ENCODE measurements at places on chromosomes 1 and 21.

DNA sequence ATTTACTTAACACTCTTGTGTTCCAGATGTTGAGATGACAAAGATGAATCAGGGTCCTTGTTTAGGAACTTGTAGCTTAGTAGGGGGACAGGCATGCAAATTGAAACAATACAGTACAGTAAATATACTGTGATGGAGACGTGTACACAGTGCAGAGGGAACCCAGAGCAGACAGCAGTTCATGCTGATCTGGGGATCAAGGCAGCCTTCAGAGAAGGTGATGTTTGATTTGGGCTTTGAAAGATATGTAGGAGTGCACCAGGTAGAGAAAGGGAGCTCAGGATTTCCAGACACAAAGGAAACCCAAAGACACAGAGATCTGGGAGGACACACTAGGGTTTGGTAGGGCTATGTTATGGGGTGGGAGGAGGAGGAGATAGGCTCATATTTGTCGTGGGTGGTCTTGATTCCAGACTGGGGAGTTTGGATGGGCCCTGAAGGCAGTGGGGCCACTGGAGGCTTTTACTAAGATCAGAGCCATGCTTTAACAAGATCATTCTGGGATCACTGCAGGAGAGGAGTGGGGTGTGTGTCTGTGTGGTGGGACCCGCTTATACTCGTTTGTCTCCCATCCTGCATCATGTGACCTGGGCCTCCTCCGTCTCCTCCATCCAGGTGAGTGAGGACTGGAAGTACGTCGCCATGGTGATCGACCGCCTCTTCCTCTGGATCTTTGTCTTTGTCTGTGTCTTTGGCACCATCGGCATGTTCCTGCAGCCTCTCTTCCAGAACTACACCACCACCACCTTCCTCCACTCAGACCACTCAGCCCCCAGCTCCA is 7.8 kb downstream of the CHRNB2 start:
- no peak for DNase-seq

- no peak for DNase-seq
Observed at GRCh38 chr1:241950390-241950789, 7.2 kb upstream of the BECN2 start.

DNA sequence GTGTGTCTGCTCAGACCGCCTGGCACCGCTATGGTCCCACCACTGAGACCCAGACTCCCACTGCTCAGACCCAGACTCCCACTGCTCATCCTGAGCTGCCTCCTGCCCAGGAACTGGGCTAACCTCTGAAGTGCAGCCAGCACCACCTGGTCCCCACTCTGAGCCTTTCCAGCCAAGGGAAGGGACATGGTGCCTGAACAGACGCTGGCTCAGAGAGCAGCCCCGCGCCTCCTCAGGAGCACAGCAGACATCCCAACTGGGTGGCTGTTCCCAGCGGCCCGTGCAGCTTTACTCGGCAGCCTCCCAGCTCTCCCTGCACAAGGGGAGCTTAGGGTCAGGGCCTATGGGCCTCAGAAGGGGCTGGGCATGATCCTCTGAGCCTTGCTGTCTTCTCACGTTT is 27.8 kb upstream of the CNTN2 start:
- no peak for DNase-seq

GRCh38 chr1:16095447-16095846 is 22.0 kb upstream of the FAM131C start:
- DNase-seq: no peak

GRCh38 chr1:147156642-147157041 is 15.6 kb downstream of the PRKAB2 start:
- DNase-seq: no peak

DNA sequence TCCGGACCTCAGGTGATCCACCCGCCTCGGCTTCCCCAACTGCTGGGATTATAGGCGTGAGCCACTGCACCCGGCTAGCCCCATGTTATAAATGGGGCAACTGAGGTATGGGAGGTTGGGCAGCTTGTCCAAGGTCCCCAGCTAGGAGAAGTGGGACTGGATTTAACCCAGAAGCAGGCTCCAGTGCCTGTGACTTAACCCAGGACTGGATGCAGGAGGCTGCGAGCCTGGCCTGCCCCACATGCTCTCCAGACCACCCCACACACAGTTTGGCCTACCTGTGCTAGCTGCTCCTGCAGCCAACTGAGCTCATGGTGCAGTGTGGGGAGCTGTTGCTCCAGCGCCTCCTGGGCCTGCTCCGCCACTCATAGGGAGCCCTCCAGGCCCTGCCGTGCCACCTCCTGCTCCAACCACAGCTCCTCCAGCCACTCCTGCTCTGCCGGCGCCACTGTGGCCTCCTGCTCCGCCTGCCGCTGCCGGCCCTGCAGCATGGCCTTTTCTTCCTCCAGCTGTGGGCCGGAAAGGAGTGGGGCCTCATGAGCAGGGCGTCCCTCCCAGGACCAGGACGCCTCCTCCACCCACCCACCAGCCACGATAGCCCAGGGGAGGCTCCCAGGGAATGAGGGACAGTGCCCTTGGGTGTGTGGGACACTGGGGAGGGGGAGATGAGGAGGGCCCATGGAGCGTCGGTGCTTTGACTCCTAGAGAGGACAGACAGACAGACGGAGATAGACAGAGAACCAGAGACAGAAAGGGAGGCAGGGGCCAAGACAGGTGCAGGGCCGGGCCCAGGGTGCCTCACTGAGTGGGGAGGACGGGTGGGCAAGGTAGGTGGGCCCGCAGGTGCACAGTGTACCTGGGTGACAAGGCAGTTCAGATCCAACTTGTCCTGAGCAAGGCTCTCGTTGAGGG is 12.4 kb upstream of the NBPF1 start:
- DNase-seq: no peak

DNA sequence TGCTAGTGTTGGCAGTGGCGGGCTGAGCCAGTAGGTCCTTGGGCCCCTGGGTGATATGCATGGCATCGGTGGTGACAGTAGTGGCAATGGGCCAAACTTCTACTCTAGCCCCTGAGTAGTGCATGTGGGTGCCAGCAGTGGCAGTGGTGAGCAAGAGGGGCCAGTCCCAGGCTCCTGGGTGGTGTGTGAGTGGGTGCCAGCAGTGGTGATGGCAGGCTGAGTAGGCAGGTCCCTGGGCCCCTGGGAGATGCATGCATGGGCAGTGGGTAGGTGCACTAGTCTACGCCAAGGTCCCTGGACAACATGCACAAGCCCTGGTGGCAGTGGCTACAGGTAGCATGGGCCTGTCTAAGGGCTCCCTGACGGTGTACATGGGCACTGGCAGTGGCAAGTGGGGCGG is 24.6 kb upstream of the TTC22 start:
- no peak for DNase-seq

DNA sequence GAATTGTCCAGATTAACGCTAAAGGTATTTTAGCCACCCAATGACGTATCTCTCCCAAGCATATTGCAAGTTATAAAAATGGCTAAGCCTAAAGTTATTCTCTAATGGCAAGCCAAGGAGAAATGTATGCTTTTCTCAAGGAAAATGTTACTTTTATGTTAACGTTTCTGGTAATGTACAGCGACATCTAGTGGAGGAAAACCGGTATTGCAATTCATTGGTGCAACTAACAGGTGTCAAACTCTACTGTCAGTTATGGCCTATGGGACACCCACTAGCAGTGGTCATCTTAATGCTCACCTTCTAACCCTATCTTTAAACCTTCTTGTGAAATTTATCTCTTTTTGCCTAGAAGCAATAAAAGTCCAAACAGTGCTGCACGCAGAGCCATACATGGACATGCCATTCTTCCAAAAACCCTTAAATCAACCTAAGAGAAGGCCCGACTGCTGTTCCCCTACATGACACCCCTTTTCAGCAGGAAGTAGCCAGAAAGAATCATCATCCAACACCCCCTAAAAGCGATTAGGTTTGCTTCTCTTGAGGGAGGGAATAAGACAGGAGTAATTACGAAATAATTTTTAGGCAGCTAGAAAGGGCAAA is 68.7 kb upstream of the LRIF1 start:
- DNase-seq: peak; percentile 19

GRCh38 chr1:159827102-159827490 is 423 bp downstream of the SLAMF8 start:
- no peak for DNase-seq

GRCh38 chr1:40914927-40915569 is 52.9 kb upstream of the CITED4 start:
- DNase-seq: no peak

GRCh38 chr21:33924079-33924765 is 8.6 kb upstream of the ATP5PO start:
- DNase-seq: peak; percentile 85

DNA sequence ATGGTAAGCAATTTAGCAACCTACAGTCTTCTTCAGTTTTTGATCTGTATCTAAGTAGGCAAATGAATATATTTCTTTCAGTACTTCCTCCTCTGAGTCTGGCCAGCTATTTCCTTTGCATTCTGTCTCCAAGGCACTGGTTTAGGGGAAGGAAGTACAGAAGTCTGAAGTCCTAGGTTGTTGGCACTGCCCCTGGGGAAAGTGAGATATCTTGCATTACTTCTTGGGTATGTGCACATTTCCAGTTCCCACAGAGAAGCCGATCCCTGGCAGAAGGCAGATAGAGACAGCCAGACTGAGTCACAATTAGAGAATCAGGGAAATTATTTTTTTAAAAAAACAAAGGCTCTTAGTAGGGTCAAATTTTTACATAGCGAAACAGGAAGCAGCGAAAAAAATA is 98.8 kb downstream of the RASAL2 start:
- no peak for DNase-seq

DNA sequence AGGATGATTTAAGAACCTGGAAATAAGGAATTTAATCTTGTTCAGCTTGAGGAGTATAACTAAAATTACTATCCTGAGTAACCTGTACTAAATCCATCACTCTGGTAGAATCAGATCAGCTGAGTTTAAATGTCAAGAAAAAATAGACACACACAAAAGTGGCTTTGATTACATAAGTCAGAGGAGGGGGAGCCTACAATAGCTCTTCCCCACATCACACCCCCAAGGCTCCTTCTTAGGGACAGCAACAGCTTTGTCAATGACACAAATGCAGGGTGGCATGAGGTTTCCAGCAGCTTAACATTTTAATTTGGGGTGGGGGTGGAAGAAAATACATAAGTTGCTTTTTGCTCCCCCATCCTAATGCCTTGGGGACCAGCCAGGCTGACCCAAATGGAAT is 12.6 kb upstream of the NUP210L start:
- no peak for DNase-seq

GRCh38 chr1:112298558-112298957 is 97.5 kb upstream of the CTTNBP2NL start:
- peak; percentile 1 for DNase-seq

- DNase-seq: no peak
Observed at GRCh38 chr1:45331436-45332345, 5.0 kb downstream of the HPDL start.

DNA sequence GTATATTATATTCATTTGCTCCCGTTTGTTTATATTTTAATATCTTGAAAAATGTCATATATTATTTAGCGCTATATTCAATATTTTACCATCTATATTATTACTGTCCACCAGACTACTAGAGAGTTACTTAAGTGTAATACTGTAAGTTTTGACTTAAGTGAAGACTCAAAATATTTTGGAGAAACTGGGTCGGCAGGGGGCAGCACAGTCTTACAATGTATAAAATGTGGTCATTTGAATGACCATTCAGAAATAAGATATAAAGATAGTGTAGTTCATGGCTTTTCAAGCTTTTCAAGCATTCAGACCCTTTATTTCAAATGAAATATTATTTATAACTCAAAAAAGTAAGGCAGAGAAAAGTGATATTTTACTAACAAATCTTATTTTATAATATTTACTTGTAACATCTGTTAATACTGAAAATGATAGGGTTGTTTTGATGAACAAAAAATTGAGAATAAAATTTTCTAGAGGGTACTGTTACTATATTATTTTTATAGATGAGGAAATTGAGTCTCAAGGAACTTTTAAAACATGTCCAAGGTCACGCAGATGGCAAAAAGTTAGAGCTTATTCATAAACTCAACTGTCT is 89.0 kb upstream of the SERTAD4 start:
- DNase-seq: no peak

DNA sequence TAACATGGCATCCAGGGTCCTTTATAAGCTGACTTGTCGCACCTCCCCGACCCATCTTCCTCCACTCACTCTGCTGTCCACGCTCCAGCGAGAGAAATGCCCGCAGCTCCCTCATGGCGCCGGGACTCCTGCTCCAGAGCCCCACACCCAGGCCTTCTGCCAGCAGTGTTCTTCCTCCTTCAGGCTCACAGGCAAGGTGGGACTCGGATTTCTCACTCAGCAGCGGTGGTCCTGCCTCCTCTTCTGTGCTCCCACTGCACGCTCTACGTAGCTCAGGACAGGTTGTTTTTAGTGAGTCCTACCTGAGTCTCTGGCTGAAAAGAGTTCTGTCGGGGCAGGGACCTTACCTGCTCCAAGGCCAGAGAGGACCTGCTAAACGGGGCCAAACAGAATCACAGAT is 11.2 kb downstream of the THEMIS2 start:
- DNase-seq: no peak

GRCh38 chr1:219220945-219221344 is 47.3 kb downstream of the LYPLAL1 start:
- no peak for DNase-seq

- no peak for DNase-seq
Observed at GRCh38 chr1:159835356-159835755, 8.7 kb downstream of the SLAMF8 start.

DNA sequence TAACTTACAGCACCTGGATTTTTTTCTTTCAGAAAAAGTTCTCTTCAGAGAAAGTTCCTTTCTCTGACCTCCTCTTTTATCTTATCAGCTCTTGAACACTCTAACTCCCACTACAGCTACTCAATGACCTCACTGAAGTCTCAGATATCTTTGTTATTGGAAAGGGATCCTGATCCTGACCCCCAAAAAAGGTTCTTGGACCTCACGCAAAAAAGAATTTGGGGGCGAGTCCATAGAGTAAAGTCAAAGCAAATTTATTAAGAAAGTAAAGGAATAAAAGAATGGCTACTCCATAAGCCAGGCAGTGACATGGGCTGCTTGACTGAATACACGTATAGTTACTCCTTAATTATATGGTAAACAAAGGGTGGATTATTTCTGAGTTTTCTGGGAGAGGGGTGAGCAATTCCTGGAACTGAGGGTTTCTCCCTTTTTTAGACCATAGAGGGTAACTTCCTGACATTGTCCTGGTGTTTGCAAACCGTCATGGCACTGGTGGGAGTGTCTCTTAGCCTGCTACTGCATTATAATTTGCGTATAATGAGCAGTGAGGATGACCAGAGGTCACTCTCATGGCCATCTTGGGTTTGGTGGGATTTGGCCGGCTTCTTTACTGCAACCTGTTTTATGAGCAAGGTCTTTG is 44.2 kb downstream of the WDR64 start:
- DNase-seq: no peak

DNA sequence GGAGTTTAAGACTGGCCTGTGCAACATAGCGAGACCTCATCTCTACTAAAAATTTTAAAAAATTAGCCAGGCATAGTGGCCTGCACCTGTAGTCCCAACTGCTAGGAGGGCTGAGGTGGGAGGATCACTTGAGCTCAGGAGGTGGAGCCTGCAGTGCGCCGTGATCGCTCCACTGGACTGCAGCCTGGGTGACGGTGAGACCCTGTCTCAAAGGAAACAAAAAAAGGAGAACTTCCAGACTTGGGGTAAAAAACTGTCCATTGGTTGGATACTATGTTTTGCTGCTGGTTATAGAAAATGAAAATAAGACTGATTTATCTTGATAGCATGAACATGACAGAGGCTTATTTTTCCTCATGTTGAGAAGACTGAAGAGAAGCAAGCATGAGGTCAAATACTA is 79.4 kb downstream of the WDR4 start:
- DNase-seq: no peak

Measured in T follicular helper cell (primary cell).